Testis (tissue), 5 donors: ENCODE measurements at places on chromosomes 2 and 18. TPM values are rescaled to one million over a fixed set of nuclear protein-coding genes. Genes with fewer than 3 reads are reported as not detected.

SERPINB7 gene
- total RNA-seq = 0.25 TPM

- H3K27me3 ChIP-seq = no peaks in the 10 kb centered on the region
- H3K4me1 ChIP-seq = no peaks in the 10 kb centered on the region
- H3K27ac ChIP-seq = no peak overlapping the region
Observed at GRCh38 chr2:202184557-202184956, 53.8 kb downstream of the SUMO1 start.

- no peak for DNase-seq
- H3K4me1 ChIP-seq = no peaks in the 10 kb centered on the region
- no peaks in the 10 kb centered on the region for H3K36me3 ChIP-seq
- H3K4me3 ChIP-seq = no peak overlapping the region
Observed at GRCh38 chr2:72037261-72037666, 110.4 kb downstream of the CYP26B1 start.

DNA sequence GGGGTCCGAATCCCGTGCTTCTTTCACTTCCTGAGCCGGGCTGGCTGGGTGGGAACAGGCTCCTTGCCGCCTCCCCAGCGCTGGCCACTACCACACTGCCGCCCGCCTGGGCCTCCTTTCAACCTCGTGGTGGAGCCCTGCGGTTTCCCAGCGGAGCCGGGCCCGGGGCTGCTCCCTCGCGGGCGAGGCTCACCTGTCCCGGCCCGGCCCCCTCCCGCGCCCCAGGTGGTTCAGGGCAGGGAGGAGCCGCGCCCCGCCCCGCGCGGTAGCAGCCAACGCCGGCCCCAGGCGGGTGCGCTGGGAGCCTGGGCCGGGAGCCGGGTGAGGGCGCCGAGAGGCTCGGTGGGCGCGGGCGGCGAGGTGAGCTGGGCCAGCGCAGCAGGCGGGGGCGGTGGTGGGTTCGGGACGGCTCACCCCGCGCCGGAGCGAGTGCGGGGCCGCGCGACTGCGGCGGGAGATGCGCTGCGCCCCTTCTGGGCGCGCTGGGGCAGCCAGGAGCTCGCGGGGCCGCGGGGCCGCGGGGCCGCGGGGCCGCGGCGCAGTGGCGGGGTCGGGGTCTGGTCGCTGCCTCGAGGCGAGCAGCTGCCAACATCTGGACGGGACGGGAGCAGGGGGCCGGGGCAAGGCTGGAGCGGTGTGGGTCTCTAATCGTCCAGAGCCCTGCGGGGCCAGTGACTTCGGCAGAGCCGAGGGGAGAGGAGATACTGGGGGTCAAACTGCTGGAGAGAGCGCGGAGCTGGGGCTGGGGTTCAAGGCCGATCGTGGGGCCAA, at the start of gene LYPD6B:
Gene LYPD6B, plus strand, starts transcription at position 258 of the 771 bp plus-strand sequence. CDS start 92,250 bp downstream, outside the sequence.
- no peaks in the 10 kb centered on the region for H3K36me3 ChIP-seq
- DNase-seq = peak; percentile 52
- H3K27me3 ChIP-seq = no peaks in the 10 kb centered on the region
- H3K4me1 ChIP-seq = no peaks in the 10 kb centered on the region

DNA sequence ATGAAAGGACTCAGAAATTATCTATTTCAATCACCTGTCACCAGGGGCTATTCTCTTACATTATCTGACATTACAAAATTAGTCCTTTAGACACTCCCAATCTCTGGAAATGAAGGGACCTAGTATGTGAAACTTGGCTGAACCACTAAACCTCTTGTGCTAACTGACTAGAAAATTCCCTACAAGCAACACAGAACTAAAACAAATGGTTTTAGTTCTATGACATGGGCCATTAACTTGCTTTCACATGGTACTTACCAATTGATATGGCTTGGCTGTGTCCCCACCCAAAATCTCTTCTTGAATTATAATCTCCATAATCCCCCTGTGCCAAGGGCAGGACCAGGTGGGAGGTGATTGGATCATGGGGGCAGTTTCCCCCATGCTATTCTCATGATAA, 16.6 kb downstream of the SERPINE2 start:
- DNase-seq = no peak
- no peak overlapping the region for H3K27ac ChIP-seq
- no peaks in the 10 kb centered on the region for H3K36me3 ChIP-seq
- no peaks in the 10 kb centered on the region for H3K4me1 ChIP-seq
- no peaks in the 10 kb centered on the region for H3K27me3 ChIP-seq

UGT1A3 gene
- not detected for total RNA-seq

DNA sequence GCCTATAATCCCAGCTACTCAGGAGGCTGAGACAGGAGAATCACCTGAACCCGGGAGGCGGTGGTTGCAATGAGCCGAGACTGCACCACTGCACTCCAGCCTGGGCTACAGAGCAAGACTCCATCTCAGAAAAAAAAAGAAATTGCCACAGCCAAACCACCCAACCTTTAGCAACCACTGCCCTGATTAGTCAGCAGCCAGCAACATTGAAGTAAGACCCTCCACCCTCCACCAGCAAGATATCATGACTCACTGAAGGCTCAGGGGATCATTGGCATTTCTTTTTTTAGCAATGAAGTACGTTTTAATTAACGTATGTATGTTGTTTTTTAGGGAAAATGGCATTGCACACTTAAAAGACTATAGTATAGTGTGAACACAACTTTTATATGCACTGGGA, 349.1 kb upstream of the ACVR2A start:
- no peak overlapping the region for H3K27ac ChIP-seq
- no peaks in the 10 kb centered on the region for H3K4me1 ChIP-seq
- no peaks in the 10 kb centered on the region for H3K27me3 ChIP-seq
- no peak overlapping the region for H3K4me3 ChIP-seq
- DNase-seq = no peak

GRCh38 chr2:86049529-86049928, 56.2 kb downstream of the POLR1A start:
- DNase-seq = no peak
- H3K27me3 ChIP-seq = no peaks in the 10 kb centered on the region
- H3K4me1 ChIP-seq = no peaks in the 10 kb centered on the region
- no peaks in the 10 kb centered on the region for H3K36me3 ChIP-seq
- no peak overlapping the region for H3K4me3 ChIP-seq
- no peak overlapping the region for H3K27ac ChIP-seq

DNA sequence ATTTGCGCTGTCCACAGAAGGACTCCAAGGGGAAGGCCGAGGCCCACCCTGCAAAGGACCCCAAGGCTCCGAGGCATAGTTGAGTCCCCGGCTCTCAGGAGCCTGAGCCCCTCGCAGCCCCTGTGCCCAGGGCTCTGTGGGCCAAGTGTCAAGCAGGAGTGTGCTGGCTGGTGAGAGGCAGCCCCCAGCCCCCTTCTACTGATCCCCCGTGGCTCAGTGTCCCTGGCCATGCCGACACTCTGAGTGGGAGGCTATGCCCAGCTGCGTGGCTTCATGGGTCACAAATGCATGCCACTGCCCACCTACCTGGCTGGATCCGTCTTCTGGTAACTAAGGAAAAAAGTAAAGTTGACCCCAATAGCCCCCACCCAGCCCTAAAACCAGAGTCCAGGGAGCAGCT, 172.7 kb downstream of the TNS1 start:
- DNase-seq = no peak
- no peak overlapping the region for H3K4me3 ChIP-seq
- H3K27ac ChIP-seq = no peak overlapping the region
- H3K27me3 ChIP-seq = no peaks in the 10 kb centered on the region
- peaks cover 37% of the 10 kb centered on the region for H3K4me1 ChIP-seq
- no peaks in the 10 kb centered on the region for H3K36me3 ChIP-seq
